ENCODE measurements at places on chromosomes 4 and X.

DNA sequence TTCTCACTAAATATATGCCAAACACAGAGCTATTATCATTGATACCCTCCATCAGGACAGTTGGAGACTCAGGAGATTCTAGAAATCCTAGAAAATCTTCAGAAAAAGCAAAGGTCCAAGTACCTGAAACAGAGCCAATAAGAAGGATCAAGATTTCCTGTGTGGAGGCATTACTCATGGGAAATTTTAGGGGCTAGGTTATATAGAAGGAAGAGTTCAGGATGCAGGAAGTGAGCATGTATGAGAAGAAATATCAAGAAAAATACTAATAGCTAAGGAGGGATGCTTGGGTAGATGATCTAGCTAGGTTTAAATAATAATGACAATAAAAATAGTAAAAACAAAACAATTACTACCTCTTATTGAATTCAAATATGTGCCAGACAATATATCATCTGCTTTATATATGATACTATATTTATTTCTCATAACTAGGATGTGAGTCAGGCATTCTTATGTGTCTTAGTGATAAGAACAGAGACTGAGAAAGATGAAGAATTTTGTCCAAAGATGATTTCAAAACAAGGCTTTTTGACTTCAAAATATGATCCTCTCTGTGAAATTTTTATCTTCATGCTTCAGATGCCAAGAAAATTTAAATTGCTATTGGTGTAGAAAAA, 66.4 kb upstream of the HHIP start:
- no peak for DNase-seq

DNA sequence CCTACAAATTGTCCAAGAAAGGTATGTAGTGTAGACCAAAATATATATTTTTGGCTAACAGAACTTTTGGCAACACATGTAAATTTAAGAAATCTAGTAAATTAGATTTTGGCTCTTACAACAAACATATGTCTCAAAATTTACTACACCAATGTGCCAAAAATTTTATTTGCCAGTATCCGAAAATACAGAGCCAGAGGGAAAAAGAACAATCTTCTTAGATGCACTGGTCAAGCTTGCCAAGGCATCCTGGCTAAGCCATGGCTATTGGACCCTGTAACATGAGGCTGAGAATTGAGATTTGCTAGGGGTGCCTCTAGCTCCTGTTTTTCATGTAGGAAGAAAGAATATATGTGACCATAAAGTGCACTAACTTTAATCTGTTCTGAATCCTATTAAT, 91.8 kb downstream of the GABRG1 start:
- DNase-seq, result no peak

DNA sequence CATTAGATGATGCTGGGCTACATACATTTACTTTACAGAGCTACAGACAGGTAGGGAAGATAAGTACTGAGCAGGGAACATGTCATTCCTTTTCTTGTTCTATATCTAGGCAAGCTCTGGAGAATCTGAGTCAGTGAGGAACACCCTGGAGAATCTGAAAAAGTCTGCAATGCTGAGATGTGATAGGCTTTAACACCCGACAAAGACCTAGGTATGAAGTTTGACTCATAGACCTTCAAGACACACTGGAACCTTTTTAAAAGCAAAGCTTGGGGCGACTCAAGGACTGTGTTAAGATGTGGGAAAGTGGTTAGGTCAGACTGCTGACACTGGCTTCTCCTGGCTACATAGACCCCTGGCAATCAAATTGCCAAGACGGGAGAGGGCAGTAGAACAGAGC, 42.8 kb downstream of the OSTC start:
- no peak for DNase-seq

DNA sequence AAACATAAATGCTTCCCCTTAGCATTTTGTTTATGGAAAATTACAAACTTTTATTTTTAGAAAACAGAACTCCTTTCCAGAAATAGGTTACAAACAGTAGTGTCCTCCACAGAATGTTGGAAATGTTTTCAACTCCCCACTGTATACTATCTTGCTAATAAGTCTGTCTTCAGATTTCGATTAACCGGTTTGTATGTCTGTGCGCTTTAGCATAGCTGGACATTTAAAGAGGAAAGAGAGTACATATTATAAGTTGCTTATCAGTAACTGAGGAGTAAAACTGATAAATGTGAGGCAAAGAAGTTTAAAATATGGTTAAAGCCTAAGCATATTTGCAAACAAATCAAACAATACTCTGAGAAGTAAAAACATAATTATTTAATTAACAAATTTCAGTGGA, 3.4 kb downstream of the CXCL8 start:
- DNase-seq, result no peak

GRCh38 chrX:115560211-115560977, 580 bp upstream of the PLS3 start:
- DNase-seq, result no peak

DNA sequence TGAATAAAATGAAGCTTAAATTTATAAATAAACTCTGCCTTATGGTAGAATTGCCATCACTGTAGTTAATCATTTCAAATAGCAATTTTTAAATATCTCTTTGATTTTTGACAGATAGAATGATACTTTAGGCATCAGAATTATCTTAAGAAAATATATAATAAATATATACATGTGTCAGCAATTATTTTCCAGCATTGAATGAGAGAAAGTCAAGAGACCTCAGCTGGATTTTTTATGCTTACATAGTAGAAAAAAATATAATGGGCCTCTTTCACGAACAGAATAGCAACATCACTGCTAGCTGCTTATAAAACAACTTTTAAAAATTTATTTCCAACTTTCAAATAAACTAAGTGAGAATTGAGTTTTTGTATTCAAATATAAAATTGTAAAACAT, 424.0 kb upstream of the MAGEB16 start:
- no peak for DNase-seq

- DNase-seq, result no peak
These were observed 195.2 kb upstream of the STK26 start for GRCh38 chrX:131827935-131828334.

DNA sequence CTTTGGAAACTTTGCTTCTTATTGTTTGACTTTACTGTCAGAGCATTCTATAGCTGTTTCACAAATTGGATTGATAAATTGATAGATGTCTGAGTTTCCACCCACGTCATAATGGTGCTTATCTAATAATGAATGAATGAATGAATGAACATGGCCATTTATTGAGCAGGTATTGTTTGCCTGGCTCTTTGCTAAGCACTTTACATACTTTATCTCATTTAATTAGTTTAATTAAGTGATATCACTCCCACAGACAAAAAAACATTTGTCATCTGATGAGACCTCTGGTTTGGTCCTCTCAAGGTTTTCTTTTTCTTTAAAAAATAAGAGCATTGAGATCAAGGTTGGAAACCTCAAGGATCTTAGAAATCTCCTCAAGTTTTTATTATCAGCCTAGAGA, 2.8 kb downstream of the FRAS1 start:
- no peak for DNase-seq

GRCh38 chrX:20515841-20516461, 249.2 kb upstream of the RPS6KA3 start:
- peak; percentile 28 for DNase-seq

DNA sequence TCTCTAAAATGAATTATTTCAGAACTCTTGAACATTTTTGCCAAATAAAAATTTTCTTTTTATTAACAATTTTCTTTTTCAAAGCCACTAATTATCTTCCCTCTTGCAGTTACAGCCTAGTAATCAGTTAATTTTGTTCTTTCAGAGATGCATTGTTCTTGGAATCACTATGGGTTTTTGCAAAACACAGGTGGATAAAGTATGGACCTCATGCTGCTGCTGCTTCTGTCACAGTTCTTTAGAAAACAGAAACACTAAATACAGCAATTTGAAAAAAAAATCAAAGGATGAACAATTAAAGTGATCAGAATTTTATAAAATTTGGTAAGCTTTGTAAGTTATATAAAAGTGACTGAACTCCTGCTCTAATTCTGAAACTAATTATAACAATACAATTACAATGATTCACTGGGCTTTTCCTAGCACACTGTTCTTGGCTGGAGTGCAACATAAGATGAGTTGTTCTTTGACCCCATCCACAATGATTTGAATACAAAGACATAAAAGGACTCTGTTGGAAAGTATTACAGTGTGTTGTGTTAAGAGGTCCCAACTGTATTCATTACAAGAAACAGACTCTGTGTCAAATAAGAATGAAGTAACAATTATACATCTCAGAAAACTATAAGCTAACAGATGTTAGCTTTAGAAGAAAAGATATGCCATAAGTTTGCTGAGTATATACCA, 59.4 kb upstream of the GK2 start:
- DNase-seq, result no peak

- DNase-seq, result no peak
These were observed 396.0 kb upstream of the SMIM31 start for GRCh38 chr4:164357957-164358356.

GRCh38 chrX:19388741-19389140, 45.0 kb downstream of the PDHA1 start:
- DNase-seq, result no peak

GRCh38 chrX:4935846-4936245, 1222.4 kb upstream of the PRKX start:
- DNase-seq, result no peak

- DNase-seq, result no peak
These were observed 115.0 kb upstream of the PRDX4 start for GRCh38 chrX:23552303-23552702.

DNA sequence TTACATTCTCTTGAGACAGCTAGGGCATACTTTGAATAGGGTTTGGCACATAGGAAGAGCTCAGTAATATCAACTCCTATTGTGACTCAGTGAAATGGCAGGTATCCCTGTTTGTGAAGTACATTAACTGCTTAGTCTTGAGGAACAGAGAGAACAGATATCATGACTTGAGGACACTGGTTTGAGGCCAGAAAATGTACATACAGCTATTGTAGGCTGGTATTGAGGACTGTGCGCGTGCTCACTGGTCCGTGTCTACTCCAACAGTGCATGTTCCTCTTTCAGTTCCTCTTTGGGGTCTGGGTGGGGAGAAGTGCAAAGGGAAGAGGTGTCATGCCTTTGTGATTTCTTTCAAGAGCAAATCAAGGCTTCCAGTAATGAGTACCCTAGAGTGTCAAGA, 34.6 kb upstream of the TBC1D9 start:
- no peak for DNase-seq

GRCh38 chr4:14049946-14050345, 422.4 kb upstream of the BOD1L1 start:
- no peak for DNase-seq

GRCh38 chr4:24973747-24974601, 56.8 kb downstream of the LGI2 start:
- DNase-seq, result no peak

All from stimulated activated CD4-positive, alpha-beta T cell treated with anti-CD3 and anti-CD28 coated beads, Interleukin-12 subunit alpha, Interleukin-12 subunit beta, amount 100 ng/mL, for 48 hours (primary cell).